ENCODE measurements at places on chromosomes 2 and 18.

GRCh38 chr2:98378901-98379300 lies 32.6 kb downstream of the CNGA3 start:
- no peak for DNase-seq

- no peak for DNase-seq
Observed at GRCh38 chr2:218566296-218566695, 1.9 kb downstream of the USP37 start.

GRCh38 chr2:230960026-230960425 lies 35.0 kb upstream of the GPR55 start:
- DNase-seq, result no peak

DNA sequence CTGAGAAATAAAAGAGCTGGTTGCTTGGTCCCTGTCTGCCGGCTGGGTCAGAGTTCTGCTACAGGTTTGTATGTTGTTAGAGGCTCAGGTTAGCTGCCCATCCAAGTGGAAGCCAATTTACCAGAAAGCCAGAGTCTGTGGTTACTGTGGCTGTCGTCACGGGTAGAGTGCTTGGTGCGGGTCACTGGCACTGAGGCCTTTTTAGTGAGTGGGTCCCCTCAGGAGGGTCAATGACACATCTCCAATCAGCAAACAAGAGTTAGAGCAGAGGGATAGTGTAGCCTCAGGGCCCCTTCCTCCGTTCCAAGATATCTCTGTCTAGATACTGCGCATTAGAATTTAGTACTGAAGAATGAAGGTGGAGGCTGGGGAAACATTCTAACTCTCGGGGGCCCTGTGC lies 41.2 kb downstream of the CTIF start:
- DNase-seq, result no peak

DNA sequence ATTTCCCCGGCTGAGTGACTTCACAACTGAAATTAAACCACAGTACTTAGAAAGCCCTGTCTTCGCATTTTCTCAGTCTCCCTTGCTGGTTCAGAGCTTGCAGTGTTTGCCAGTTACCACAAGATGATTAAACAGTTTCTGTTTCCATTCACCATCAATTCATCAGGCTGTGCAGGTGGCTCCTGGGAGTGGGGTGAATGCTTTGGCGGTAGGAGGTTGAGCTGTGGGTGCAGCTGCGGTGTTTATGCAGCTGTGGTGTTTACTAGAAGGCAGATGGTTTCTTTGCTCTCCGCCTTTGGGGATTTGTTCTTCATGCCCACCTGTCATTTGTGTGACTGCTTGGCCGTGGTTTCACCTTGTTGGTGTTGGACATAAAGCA lies 16.1 kb downstream of the ACOXL start:
- DNase-seq, result peak; percentile 59

DNA sequence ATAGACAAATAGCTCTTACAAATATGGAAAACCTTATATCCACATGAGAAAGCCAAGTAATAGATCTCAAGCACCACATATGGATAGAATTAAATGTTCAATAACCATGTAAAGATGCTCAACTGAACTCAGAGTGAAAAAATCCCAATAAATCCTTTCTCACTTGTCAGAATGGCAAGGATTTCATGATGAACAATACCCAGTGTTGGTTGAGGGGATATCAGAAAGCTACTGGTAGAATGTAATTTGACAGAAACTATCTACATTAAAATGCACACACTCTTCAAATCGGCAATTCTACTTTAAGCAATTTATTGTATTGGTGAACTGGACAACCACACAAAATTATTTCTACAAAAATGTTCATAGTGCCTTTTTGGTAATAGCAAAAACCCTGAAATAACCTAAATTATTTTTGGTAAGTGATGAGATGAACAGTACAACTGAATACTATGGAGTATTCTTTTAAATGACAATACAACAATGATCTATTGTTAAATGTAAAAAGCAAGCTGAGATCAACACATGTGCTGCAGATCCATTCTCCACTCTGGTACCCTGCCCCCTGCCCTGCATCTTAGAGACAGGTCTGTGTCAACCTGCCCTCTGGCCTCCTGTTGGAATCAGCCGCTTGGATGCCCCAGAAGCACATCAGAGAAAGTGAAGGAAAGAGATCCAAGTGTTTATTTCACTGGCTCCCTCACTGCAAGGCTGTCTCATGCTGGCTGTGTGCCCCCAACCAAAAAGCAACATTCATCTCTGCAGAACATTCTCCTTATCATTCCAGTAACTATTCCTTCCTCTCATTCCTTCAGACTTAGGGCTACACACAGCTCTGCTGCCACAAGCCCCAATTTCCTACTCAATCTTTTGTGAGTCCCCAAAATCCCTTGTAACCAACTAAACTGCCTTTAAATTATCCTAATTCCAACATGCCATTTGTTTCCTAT lies 442.5 kb downstream of the LRATD1 start:
- no peak for DNase-seq

GRCh38 chr2:71071681-71072398 lies 3.4 kb downstream of the NAGK start:
- peak; percentile 47 for DNase-seq

DNA sequence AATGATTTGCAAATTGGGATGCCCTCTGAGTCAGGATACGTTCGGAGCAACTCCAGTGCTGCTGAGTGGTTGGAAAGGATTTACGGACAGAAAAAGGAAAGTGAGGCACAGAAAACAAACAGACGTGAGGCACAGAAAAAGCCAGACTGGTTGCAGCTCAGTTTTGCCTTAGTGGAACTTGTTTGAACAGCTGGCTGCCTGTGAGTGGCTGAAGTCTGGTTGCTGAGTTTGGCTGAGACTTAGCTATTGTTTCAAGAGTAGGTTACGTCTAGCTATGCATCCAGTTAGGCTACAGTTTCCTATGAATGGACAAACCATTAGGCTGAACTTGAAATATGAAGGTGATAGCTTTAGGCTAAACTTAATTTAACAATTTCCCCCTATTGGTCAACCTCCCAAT lies 256.6 kb downstream of the VAPA start:
- DNase-seq, result no peak

DNA sequence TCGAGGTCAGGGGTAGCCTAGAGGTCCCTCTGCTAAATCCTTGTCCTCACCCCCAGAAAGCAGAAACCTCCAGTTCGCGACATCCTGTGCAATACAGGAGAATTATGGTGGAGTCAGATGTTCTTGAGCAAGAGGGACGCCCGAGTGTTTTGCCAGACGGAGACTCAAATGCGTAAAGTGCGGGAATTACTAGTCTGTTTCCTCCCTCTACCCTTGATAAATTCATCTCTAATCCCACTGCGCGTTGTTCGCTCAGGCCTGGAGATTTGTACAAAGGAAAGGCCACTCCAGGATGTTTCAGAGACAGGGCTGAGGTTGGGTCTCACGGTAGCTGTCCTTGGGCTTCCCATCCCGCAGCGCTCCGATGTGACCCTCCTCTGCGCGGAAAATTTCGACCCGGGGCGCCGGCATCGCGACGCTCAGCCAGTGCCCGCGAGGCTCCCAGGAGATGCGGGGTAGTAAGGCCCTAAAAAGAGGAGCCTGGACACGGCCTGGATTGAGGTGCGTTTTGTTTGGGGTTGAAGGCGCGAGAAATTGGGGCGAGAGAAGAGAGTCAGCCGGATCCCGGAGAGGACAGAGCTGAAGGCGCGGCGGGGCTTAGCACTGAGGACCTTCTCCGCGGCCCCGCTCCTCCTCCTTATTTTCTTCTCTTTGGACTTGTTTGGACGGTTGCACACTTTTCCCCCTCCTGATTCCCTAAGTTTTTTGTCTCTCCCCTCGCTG lies 2.6 kb upstream of the NEUROD1 start:
- no peak for DNase-seq

- peak; percentile 46 for DNase-seq
Observed at GRCh38 chr2:27249891-27250651, 12.8 kb downstream of the SLC30A3 start.

- DNase-seq, result no peak
Observed at GRCh38 chr18:46437061-46437460, 220.0 kb downstream of the LOXHD1 start.

- DNase-seq, result no peak
Observed at GRCh38 chr2:226970362-226970761, 134.5 kb downstream of the RHBDD1 start.

GRCh38 chr2:240229603-240230235 lies 89.3 kb upstream of the OTOS start:
- no peak for DNase-seq

DNA sequence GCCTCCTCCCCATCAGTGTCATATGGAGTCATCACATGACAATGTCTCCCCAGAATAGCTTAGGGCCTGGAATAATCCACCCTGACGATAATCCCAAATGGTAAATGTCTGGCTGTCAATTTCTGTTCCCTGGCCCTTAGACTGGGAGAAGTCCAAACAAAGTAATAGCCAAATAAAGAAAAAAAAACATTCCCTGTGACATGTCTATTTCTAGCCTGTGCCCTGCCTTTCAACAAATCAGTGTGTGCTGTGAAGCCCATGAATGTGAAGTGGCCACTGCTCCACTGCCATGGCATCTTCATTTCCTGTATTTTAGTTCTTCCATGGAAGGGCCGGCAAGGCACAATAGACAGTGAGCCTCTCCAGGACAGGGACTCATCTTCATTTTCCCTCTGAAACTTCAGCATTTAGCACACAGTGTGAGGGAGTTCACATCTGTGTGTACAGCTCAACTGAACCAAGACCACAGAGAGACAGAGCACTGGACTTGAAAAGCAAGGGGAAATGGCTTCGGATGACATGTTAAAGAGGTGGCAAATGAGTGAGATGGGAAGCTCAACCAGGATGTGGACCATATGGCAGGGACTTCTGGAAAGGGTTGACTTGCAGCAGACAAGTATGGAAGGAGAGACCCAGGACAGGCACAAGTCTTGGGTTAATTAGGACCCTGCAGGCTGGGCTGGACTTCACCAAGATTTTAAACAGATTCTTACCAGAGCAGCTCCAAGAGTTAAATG lies 140.0 kb downstream of the ANTXR1 start:
- DNase-seq, result no peak

DNA sequence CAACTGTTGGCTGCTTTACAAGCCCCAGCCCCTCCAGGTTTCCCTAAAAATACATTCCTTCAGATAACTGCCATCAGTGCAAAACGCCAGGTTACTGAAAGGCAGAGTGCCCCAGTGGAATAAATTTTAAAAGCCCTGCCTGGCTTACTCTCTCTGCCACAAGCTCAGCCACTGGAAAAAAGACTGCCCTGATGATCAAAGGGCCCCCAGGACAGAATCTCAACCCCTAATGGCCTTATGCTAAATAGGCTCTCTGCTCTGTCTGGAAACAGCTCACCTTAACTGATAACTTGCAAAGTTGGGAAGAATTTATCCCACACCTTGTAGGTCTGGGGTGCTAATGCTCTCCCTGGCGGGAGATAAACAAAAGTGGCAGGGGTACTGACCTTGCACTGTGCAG lies 33.9 kb downstream of the CFAP53 start:
- no peak for DNase-seq

GRCh38 chr18:10726198-10727068 lies 200.6 kb downstream of the NAPG start:
- no peak for DNase-seq

- no peak for DNase-seq
Observed at GRCh38 chr18:79645291-79645983, 34.2 kb upstream of the CTDP1 start.

- no peak for DNase-seq
Observed at GRCh38 chr2:45857275-45857609, 205.8 kb downstream of the PRKCE start.

GRCh38 chr18:48682768-48683167 lies 143.9 kb downstream of the CTIF start:
- DNase-seq, result no peak

DNA sequence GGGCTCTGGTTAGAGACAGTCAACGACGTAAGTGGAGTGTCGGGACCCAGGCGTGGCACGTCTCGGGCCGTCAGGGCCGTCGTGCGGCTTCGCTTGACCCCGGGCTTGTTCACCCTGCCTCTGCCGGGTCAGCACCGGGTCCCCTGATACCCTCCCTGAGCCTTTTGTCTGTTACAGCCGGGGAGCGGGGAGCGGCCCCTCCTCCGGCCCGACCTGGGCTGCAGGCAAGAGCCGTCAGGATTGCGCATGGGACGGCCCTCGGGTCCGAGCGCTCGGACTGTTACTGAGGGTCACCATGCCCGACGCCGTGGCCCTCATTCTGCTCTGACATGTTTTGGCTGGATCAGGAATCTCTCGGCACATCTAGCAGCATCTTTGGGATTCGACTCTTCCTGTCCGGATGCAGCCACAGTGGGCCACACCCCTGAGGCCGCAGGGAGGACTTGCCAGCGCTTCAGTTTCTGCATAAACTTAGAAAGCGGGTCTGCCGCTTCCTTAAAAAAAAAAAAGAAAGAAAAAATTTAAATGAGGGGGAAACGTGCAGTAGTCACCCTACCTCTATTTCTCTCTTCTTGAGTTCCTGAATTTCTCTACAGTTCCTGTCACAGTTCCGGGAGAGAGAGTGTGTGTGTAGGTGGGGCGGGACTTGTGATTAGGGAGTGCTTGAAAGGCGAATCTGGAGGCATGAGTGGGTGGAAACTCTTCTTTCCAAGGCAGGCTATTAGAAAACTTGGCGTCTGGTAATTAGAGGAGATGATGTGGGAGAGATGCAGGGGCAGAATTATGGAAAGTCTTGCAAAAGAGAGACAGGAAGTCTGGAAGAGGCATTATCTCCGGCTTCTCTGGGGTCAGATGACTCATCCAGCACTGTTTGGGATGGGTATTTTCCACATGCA lies 909 bp downstream of the TMEM87B start:
- peak; percentile 34 for DNase-seq

GRCh38 chr2:10079870-10080535 lies at the start of gene CYS1:
Gene CYS1 (minus strand): TSS chr2:10080411. CDS start chr2:10080223, 188 bp downstream.
- DNase-seq, result no peak

DNA sequence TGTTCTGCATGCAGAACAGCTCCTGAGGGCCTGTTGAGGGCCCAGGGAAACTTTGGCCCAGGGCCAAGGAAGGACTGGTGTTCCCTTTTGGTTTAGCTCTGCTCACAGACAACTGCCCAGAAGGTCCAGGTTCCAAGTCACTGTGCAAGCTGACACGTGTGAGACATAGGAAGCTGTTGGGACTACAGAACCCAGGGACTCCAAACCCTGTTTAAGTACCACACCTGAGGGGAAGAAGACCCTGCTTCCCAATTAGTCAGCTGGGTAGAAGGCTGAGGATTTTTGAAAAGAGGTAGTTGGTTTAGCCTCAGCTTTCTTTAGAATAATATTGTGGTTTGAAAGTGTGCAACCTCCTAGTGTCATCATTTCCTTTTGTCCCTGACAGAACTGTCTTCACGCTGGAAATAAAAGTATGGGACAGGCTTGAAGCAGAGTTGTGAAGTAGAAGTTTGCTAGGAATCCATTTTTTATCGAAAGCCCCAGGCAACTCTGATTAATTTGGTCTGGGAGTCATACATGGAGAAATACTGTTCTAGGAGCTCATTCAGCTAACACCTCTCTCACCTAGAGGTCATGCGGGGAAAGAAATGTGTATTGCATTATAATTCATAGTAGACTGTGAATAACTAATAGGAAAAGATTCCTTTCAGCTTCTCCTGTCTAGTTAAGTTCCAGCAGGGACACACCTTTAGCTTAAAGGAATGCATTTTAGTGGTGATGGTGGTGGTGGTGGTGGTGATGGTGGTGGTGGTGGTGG lies 19.9 kb upstream of the IL1RL1 start:
- DNase-seq, result no peak

GRCh38 chr18:78645216-78645615 lies 334.4 kb upstream of the SALL3 start:
- DNase-seq, result no peak

All from stimulated activated CD4-positive, alpha-beta T cell treated with anti-CD3 and anti-CD28 coated beads, Interleukin-12 subunit alpha, Interleukin-12 subunit beta, amount 100 ng/mL, for 48 hours (primary cell).